ENCODE measurements at places on chromosomes 7 and 10.

- no peak for DNase-seq
Measured at GRCh38 chr10:75033399-75034130, 77.9 kb upstream of the SAMD8 start.

DNA sequence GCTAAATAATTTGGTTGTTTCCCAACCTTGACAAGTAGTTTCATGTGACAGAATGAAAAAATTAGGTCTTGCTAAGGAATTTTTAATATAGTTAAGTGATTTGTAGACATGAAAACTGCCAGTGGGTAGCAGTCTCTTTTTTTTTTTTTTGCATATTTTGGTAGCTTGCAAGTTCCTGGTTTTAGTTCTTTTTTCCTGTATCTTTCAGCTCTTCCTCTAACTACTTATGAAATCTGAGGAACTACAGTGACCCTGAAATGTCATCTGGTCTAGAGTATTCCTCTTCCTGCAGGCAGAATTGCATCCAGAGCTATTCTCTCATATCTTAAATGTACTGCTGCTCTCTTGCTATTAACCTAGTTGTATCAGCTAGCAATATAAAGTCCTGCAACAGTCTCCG, 160.4 kb downstream of the HDAC9 start:
- no peak for DNase-seq

GRCh38 chr7:72386118-72386517, 26.0 kb downstream of the CALN1 start:
- no peak for DNase-seq

DNA sequence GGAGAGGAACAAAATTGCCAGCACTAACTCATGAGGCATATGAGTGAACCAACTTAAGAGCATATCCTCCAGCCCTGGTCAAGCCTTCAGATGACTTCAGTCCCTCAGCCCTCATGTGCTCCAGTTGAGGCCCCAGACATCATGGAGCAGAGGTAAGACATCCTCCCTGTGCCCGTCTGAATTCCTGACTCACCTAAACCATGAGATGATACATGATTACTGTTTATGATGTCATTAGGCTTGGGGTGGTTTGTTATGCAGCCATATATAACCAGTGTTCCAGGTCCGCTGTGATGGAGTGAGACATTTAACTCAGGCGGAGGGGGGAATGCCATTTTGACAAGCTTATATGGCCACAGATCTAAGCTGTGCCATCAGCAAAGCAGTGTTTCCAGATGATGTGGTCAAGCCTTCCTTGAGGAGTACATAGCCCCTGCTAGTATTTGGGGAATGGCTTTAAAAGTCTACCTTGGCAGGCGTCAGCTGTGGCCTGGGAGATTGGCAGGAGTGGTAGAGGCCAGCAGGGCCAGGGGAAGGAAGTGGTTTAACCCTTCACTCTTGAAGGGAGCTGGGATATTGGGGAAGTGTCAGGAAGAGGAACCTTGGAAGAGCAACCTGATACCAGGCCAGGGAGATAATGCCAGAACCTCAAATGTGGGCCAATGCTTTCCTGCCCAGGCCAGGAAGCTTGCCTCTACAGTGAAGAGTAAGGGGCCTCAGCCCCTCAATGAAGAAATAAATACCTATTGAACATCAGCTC, 343.0 kb upstream of the PODXL start:
- no peak for DNase-seq

DNA sequence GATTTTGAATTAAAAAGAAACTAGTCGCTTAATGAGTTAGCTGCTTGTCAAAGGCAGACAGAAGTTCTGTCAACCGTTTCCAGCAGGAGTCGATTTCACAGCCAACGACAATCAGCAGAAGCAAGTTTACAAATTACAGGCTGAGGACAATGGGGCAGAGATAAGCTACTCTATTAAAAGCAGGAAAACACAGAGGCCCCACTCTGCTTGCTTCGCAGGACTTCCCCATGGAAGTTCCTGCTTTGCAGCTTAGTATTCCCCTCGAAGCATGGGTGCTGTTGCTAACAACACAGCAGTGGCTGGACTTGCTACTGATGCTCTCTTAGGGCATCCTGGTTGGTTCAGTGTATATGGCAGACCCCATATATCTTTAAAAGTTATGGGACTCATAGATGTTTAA, 50.8 kb upstream of the KLF6 start:
- DNase-seq: no peak

DNA sequence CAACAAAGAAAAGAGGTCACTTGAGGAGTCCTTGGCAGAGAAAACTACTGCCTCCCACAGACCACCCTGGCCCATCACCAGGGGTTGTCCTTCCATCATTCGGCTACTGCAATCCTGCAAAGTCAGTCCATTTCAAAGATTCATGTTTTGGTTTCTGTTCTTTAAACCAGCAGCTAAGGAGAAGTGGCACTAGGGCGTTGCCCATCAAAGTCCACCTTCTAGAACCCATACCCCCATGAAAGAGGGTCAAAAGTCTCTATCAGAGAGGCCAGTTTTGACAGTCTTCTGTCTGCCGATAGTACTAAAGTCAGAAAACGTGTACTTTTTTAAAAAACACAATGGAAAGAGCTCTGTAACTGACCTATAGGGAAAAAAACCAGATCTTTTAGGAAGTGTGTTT, 14.4 kb downstream of the CCDC6 start:
- no peak for DNase-seq

DNA sequence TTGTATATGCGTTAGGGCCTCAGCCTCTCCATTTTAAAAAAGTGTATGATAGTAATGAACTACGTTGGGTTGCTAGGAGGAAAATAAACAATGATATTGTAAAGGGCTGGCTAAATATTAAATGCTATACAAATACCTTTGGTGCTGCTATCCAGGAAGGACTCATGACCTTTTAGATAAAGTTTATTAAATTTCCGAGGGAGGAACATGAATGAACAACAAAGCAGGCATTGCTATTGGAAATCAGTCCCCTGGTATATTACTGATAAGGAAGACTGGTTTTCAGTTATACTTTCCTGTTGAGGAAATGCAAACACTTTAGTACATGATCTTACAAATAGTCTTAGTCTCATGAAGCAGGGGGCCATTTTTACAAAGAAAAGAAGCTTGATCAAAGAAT, 17.2 kb upstream of the AGR2 start:
- DNase-seq: no peak

DNA sequence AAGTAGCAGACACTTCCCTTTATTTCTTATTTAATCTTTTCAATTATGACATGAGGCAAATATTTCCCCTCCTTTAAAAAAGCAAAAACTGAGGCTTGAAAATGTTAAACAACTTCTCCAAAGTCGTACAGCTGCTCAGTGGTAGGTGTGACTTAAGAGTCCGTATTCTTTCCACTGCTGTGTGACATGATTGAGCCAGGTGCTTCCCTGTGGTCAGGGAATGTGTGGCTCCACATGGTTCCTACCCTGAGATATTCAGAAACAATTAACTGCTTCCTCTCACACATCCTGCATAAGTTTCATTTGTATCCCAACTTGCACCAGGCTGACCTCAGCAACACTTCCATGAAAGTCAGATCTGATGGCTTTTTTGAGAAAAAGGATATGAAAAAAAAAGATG, 13.6 kb downstream of the OPALIN start:
- no peak for DNase-seq

GRCh38 chr10:123562811-123563580, 103.2 kb upstream of the GPR26 start:
- DNase-seq: no peak

- no peak for DNase-seq
Measured at GRCh38 chr7:92121681-92122080, 12.6 kb downstream of the CYP51A1 start.

DNA sequence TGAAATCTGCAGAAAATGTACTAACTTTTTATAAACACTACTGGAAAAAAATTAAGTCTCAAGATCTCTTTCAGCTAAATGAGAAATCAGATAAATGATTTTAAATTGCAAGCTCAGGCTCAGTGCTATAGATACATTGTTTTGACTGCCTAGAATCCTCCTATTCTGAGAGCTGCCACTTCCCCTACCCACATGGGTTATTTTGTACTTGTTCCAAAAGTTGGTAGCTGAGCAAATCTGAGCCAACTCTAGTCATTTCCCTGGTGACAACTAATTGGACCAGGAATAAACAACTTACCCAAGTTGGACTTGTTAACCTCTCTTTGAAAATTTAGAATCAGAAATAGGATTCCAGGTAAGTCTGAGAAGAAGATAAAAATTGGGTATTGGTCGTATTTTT, 202.1 kb downstream of the MBL2 start:
- no peak for DNase-seq

- peak; percentile 48 for DNase-seq
Measured at GRCh38 chr10:50326757-50327701, 75.7 kb upstream of the ASAH2 start.

- DNase-seq: no peak
Measured at GRCh38 chr10:120007261-120007660, 114.7 kb downstream of the SEC23IP start.

DNA sequence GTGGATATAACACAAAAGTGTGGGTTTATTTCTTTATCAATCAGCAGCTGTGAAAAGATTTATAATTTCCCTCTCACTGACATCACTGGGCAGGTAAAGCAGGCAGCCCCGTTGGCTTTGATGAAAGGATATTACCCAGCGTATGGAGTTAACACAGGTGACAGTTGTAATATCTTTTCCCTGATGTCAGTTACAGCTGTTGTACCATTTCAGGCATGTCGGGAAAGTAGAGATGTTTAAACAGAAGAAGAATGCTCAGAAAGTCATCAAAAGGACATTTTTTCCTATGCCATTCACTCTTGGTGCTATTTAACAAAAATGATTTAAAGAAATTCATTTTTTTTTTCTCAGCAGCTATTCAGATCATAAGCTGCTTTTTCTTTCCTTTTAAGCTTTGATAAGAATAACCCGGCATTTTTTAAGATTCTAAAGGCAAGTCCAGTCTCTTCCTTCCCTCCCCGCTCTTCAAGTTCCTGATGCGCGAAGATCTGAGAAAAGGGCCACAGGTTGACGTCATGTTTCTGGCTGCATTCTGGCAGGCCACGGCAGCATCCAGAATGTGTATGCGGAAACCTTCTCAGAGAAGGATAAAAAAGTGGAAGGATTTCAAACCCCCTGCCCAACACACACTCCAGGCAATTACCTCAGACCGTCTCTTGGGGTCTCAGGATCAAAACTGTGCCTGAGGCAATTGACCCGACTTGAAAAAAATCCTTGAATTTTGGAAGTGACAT, 32.5 kb upstream of the ADAM12 start:
- no peak for DNase-seq

DNA sequence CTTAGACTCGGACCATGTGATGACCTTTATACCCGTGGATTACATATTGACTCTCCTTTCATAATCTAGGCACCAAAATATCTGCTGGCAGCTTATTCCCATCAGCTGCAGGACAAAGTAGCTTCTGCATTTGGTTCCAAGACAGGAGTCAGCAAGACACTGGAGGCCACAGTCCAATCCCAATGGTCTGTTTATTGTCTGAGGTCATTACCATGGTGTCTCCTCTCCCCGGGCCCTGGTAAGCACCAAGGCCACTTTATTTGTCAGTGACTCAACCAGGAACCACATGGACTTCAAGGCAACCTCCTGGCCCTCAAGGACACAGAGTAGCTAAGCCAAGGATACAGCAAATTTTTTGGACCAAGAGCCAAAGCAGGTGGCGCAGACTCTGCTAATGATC, 36.1 kb downstream of the KCNMA1 start:
- DNase-seq: peak; percentile 40

DNA sequence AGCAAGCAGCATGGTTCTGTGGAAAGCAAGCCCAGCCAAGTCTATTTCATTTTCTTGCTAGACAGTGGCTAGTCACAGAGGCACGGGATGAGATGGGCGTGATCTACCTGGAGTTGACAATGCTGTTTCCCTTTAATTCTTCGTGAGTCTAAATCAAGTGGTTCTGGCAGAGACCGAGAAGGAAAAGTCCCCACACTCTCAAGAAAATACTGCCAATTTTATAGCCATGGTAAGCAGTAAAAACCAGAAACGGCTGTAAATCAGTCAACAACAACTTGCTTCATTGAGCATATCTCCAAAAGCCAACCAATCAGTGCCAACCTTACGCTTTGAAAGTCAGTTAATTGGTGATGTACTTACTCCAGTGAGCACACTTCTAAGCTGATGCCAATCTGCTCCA, 223.4 kb downstream of the SEC23IP start:
- no peak for DNase-seq

GRCh38 chr7:133853706-133854276, 273.3 kb upstream of the LRGUK start:
- DNase-seq: peak; percentile 60

GRCh38 chr7:44561962-44562621, 11.6 kb downstream of the DDX56 start:
- DNase-seq: peak; percentile 49
